ENCODE measurements at places on chromosomes 12 and 14.

DNA sequence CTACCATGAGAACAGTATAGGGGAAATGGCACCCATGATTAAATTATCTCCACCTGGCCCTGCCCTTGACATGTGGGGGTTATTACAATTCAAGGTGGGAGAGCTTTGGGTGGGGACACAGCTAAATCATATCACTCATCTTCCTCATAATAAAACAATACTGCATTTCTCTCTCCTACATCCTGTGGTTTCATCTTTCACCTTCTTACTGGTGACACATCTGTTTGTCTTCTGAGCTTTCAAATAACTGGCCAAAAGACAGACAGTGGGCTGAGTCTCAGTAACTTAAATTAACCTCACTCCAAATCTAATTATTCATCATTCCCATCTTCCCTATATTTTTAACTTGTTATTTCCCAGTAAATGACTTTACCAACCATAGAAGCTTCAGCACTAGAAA lies 729.7 kb upstream of the USP15 start:
- no peak for DNase-seq

- no peak for DNase-seq
Measured at GRCh38 chr12:116184763-116185162, 92.7 kb downstream of the MED13L start.

- DNase-seq, result no peak
Measured at GRCh38 chr14:34348592-34348991, 113.4 kb downstream of the SPTSSA start.

- no peak for DNase-seq
Measured at GRCh38 chr14:50792634-50793068, 38.3 kb downstream of the NIN start.

DNA sequence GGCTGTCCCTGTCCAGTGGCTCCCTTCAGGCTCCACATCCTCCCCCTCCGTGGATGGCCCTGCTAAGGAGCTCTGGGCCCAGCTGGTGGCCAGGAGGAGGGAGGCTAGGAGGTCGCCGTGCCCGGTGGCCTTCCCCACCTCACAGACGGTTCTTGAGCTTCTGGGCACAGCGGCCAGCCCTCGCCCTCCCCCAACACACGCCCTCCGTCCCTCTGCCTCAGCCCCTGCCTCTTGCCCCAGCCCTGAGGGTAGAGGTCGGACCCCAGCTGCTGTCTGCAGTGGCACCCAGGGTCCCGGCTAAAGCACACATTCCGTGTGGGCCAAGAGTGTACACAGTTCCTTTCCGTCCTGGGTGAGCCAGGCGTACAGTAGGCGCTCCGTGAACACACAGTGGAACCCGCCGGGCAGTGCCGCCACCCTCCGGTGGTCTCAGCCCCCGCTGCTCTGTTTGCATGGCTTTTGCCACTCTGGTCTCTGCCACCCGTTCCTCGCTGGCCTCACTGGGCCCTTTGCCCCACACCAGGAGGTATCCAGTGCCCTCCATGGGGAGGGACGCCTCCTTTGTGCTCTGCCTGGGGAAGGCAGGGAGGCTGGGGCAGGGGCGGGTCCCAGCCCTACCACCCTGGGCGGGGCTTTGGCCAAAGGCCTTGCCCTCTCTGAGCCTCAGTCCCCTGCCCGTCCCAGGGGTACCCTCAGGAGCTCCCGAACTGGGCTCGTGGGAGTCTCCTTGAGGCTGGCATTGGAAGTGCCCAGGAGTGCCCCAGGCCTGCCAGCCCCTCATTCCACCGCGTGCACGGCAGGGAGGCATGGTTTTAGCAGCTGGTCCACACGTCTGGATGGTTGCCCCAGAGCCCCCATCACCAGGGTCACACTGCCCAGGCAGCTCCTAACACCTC lies 13.0 kb downstream of the TRMT61A start:
- DNase-seq, result no peak

- DNase-seq, result no peak
Measured at GRCh38 chr14:51157012-51157411, 62.1 kb upstream of the TRIM9 start.

- no peak for DNase-seq
Measured at GRCh38 chr14:73741876-73742519, 27.8 kb upstream of the PNMA1 start.

DNA sequence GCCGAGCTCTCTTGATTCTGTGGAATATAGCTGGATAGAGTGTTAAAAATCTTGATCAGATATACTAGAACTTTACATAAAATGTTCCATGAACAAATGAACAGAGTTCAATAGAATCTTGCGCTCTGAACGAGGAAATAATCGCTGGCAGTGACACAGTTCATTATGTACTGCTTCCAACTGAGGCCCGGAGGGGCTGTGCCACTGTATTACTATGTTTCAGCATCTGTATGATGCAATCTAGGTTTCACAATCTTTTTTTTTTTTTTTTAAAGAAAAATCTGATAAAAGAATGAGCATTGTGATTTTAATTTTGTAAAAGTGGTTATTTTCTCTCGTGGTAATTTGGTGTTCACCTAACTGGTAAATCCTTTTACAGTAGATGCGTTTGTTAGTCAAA lies 77.2 kb downstream of the FERMT2 start:
- DNase-seq, result no peak

All from putamen (tissue), 1 donor.